Activated naive CD4-positive, alpha-beta T cell treated with Interleukin-2 at 50 U/mL for 16 hours (primary cell): ENCODE measurements at places on chromosomes 1 and 21.
A peak's percentile ranks its signal among the peaks of the same experiment; 100 is the strongest.

DNA sequence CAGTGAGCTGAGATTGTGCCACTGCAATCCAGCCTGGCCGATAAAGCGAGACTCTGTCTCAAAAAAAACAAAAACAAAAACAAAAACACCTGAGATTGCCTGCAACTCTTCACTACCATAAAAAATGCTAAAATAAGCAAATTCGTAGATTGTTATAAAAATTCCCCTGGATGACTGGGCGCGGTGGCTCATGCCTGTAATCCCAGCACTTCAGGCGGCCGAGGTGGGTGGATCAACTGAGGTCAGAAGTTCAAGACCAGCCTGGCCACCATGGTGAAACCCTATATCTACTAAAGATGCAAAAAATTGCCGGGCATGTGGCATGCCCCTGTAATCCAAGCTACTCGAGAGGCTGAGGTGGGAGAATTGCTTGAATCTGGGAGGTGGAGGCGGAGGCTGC, 10.7 kb downstream of the MED18 start:
- no peak for DNase-seq

DNA sequence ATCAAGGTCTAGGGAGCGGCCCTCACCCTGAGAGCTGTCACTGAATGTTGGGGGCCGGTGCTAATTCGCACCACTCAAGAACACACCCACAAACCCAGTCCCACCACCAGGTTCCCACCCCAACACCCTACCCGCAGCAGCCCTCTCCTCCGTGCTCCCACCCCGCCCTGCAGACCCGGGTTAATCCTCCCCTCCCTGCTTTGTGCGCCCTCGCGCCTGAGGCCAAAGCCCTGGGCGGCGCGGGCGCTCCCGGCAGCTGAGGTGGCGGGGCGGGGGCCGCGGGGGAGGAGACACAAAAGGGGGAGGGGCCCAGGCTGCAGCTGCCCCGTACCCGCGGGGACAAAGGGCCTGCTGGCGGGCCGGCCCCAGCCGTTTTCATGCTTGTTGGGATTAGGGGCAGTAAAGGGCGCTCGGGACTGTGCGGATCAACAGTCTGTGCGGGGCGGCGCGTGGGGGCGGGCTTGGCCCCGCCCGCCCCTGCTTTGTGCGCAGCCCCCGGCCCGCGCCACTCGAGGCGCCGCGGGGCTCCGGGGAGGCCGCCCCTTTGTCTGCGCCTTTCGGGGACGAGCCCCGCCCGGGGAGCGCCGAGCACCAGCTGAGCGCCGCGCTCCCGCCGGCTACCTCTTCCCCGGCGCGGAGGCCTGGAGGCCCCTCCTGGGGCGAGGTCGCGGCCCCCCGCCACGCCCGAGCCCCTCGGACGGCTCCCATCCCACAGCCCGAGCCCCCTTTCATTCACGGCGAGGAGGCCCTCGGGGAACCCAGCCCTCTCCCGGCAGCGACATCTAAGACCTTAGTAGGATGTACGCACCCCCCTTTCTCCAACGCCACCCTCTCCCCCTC, 10.9 kb downstream of the C1orf216 start:
- peak; percentile 32 for DNase-seq

DNA sequence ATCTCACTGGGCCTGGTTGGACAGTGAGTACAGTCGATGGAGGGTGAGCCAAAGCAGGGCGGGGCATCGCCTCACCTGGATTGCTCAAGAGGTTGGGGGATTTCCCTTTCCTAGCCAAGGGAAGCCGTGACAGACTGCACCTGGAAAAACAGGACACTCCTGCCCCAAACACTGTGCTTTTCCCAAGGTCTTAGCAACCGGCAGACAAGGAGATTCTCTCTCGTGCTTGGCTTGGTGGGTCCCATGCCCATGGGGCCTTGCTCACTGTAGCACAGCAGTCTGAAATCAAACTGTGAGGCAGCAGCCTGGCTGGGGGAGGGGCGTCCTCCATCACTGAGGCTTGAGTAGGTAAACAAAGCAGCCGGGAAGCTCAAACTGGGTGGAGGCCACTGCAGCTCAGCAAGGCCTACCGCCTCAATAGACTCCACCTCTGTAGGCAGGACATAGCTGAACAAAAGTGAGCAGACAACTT, 11.3 kb downstream of the C1orf105 start:
- DNase-seq: peak; percentile 9

GRCh38 chr1:238658763-238659162, 727.6 kb upstream of the CHRM3 start:
- no peak for DNase-seq

GRCh38 chr1:16237343-16237830, 404 bp upstream of the CPLANE2 start:
- no peak for DNase-seq

- DNase-seq: no peak
Measured at GRCh38 chr1:1324084-1324523, 356 bp downstream of the INTS11 start.

- no peak for DNase-seq
Measured at GRCh38 chr1:211752951-211753486, 77.5 kb downstream of the LPGAT1 start.

- peak; percentile 88 for DNase-seq
Measured at GRCh38 chr1:7667625-7668218, 103.4 kb upstream of the VAMP3 start.

DNA sequence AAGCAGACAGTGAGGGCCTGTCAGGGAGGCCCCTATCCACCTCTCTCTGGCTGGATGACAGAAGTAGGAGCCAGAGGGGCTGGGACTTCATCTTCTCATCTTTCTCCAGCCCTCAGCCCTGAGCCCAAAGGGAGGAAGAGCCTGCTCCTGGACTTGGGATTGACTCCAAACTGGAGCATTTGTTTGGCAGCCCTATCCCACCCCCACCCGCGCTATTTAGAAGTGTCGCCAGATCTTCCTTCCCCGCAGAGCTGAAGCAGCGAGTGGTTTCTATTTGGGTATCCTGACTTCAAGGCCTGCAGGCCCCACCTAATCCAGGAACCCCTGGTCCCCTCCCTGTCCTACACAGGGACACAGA, 9.6 kb downstream of the NES start:
- DNase-seq: no peak

DNA sequence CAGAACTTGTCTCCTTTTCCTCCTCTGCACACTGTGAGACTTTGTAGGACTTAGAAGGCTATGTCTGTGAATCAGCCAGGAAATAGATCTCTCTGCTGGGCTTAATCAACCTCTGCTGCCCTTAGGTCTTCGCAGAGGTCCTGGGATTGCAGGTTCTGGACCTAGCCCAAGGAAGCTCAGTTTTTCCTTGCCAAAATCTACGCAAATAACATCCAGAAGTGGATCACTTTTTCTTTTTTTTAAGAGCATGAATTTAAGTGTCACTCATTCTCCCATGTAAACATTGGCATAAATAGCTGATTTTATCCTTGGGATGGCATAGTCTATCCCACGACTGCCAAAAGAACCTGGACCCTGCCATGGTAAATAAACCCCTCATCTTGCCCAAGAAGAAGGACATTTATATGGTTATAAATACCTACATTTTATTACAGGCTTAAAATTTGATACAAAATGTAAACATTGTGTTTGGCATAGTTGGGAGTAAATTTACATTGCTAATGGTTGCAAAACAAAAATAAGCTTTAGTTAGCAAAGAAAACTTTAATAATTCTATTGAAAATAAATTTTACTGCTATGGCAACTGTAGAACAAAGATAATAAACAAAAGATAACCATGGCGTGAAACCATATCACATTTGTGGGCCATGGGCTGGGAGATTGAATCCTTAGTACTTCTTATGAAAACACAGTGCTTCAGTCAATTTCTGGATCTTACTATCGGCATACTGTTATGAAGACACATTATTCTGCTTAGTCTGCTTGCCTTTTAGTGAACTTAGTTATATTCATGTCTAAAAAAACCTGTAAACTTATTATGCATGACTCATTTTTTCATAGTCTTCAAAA, 24.5 kb upstream of the DISC1 start:
- no peak for DNase-seq

DNA sequence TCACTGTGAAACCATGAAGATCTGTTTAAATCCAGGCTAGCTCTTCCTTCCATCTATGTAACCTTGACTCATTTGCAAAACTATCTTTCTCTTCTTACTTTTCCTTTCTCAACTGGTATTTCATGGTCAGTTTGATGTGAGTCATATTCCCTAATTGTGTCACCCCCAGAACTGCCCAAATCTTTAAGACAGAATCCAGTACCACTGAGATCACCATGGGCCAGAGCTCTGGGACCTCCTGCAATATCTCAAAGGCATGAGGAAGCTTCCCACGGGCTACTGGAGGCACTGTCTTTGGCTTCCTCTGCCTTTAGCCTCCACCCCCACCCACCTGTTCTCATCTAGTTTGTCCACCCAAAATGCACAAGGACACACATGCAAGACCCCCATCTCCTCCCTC, 274.4 kb upstream of the FMN2 start:
- DNase-seq: no peak

DNA sequence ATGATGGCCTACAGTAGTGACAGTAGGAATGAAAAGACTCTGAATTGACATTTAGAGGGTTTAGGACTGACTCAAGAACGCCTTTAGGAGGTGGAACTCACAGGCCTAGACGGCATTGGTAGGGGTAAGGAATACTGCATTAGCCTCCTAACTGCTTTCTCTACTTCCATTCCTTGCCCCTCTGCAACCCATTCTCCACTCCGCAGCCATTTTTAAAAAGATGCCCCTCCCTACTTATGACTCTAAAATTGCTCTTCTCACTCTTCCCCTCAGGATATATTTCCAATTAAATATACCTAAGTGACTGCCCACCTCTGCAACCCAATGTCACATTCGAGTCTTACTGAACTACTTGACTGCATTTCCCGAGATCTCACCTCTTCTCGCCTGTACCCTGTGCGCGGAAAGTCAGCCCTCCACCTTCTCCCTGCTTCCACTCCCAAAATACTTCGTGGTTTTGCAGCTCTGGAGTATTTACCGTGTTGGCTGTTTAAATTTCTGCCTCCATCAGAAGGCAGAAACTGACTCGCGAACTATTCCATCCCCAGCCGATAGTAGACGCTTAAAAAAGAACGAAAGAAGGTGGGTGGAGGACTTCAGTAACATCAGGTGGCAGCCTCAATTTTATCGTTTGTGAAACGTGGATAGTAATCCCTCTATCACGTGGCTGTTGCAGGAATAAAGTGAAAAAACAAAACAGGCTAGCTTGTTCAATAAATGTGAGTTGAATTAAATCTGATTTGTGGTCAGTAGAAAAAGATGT, 1.1 kb upstream of the YBX1 start:
- DNase-seq: peak; percentile 25

GRCh38 chr1:10989095-10989494, 23.4 kb upstream of the TARDBP start:
- no peak for DNase-seq

- DNase-seq: no peak
Measured at GRCh38 chr1:229631966-229632365, 5.9 kb downstream of the URB2 start.

DNA sequence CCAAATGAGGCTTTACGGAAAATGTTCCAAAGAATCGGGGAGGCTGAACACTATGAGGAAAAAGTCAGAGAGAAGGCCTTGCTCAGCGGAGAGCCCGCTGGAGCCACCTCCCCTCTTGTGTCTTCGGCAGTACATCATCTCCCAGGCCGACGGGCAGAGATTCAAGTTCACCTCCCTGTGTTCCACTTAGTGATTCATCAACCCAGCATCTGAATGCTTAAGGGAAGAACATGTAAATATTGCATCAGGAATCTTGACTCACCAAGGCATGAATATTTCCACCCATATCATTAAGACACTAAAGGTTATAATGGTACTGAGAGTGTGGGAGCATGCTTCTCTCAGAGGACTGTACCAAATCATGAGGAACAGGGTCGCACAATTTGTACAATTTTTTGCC, 172.5 kb downstream of the ST6GALNAC5 start:
- DNase-seq: no peak

DNA sequence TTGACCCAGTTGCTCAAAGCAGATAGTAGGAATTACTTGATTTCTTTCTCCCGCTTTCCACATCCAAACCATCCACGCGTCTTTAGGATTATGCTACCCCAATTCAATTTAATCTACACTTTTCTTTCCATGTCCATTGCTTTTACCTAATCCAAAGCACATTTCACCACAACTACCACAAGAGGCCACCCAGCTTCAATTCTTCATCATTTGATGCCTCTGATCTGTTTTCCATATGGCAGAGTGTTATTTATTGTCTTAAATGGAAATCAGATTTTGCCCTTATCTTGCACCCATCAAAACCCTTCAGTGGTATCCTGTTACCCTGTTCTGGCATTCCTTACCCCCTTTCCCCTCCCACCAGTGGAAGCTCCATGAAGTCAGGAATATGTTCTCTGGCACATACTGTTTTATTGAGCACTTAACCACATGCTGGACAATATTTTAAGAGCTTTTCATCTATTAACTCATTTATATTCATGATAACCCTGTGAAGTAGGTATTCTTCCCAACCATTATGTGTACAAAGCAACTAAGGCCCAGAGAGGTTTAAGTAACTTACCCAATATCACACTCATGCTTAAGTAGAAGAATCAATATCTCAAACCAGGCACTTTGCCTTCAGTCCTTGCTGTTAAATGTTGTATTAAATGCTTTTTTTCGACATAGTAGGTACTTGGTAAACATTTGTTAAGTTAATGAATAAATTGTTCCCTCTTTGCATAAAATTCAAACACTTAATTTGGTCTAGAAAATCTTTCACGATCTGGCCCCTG, 34.6 kb downstream of the CLIC4 start:
- DNase-seq: no peak

DNA sequence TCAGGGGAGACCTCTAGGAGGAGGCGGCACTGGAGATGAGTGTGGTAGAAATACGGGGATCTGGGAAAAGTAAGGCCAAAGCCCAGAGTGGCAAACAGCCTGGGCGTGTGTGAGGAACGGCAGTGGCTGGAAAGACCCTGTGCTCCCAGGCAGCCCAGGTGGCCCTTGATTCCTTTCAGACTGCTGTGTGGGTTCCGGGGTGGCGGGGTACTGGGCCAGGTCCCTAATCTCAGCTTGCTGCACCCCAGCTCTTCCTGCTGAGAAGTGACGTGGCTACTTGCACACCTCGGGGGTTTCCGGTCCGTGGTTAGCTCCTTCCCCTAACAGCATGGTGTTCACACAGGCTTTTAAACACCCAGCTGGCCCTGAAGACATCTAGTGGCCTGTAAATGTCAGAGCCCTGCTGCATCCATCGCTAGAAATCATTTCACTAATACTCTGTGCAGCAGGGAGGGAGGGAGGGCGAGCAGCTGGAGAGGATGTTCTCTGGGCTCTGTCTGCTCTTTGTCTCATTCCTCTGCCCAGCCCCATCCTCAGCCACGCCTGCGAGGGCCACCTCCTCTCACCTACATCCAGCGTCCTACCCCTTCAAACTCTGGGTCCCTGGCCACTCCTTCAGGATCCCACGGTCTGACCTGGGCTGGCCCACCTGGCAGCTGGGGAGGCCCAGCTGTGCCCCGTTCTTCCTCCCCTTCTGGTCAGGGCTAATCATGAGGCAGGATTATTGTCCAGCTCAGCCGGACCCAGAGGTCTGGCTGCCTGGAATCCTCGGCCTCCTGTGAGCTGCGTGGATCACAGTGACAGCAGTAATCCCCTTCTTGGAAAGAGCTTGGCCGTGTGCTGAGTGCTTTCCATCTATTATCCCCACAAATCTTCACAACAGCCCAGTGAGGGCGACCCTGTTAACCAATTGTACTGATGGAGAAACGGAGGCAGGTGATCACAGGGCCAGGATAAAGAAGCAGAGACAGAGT, 7.2 kb downstream of the ZDHHC18 start:
- peak; percentile 85 for DNase-seq
